ENCODE measurements at places on chromosomes 1 and 21.

DNA sequence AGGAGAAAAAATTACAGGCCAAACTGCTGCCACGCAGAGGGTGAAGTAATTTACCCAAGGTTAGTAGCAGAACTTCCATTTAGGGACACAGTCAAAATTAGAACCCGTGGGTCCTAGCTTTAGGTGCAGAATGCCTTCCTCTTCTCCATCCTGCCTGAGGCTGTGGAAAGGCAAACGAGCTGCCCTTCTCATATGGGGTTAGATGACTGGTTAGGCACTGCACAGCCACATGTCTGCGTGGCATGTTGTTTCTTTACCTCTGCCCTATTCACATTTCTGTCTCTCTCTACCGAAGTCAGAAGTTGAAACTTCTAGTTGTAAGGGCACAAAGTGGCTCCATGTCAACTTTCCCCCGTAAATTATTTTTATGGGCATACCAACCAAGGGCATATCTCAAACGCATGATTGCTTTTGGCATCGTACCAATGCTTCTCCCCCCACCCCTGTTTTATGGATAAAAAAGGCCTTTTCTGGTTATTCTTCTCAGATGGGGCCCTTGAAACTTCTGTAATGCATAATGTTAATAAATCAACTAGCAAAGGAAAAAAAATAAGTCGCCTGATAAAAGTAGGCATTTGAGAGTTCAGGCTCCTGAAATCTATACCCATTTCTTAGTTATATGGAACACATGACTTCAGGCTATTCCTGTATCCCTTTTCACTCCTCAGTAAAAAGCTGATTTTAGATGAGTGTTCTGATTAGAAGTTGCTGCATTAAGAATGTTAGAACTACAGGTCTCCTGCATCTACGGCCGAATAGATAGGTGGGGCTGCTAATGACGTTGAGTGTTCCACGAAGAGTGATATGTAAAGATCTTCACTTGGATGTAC is 139.6 kb upstream of the NRIP1 start:
- no peak for DNase-seq

GRCh38 chr1:67869233-67869632 is 36.0 kb upstream of the GNG12 start:
- no peak for DNase-seq

DNA sequence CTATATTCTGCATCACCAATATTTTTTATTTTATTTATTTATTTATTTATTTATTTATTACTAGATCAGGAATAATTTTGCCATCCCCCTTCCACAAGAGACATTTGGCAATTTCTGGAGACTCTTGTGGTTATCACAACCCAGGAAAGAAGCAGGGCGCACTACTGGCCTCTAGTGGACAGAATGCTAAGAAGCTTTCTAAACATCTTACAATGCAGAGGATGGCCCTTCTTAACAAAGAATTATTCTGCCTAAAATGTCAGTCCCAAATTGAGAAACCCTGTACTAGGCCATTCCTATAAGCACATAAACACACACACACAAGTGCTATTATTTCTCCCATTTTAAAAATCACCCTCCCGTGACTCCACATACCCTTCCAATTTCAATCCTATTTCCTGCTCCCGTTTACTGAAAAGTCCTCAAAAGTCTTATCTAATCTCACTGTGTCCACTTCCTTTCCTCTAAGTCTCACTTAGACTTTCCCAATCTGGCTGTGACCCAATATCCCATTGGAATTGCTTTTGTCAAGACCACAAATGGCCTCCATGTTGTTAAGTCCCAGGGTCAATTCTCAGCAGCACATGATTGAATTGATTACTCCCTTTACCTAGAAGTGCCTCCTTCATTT is 43.7 kb upstream of the RNF11 start:
- peak; percentile 8 for DNase-seq

DNA sequence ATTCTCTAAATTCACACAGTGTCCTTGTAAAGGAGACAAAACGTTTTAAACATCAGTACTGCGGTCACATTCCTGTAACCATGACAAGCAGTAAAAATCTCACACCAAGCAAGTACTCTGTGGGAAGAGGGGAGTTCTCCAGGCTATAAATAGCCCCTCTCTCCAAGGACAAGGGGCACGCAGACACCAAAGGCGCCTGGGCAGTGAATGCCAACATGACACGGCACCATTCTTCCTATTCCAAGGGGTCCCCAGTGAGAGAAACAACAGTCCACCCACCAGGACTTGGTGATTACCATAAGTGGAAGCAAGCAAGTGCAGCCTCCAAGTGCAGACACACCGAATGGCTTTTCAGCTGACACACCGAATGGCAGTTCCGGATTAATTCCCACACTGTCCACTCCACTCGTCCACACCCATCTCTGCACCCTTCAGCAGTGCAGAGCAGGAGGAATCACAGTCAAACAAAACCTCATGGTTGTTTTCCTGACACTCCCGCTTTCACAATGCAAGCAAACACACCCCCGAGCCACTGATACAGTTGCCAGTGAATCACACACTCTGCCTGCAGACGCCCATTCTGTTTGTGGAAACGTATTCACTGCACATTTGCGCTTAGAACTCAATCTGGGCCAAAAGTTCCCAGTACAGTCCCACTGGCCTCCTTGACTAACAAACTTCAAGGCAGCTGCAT is 1.8 kb downstream of the PTTG1IP start:
- no peak for DNase-seq

DNA sequence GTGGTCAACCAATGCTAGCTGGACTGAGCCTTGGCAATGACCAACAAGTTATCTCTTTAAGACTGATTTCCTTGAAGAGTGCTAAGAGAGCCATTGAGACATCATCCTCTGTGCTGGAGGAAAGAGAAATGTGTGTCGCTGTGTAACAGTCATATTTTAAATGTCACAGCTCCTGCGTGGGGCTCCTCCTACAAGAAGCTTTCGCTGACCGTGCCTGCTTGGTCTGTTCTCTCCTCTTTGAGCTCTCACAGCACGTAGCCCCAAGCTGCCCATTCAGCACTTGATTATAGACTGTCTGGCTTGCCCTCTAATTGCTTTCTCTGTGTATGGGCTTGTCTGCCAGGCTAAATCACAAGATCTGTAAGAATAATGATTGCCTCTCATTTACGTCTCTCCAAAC is 221.3 kb downstream of the FOXD2 start:
- DNase-seq = no peak

GRCh38 chr1:206114692-206115640 is 2.2 kb downstream of the AVPR1B start:
- no peak for DNase-seq

GRCh38 chr1:30511563-30511962 is 211.8 kb downstream of the MATN1 start:
- DNase-seq = no peak
